ENCODE measurements at places on chromosomes 6 and 20.

- DNase-seq = no peak
Measured at GRCh38 chr20:23244916-23245552, 105.6 kb upstream of the NXT1 start.

DNA sequence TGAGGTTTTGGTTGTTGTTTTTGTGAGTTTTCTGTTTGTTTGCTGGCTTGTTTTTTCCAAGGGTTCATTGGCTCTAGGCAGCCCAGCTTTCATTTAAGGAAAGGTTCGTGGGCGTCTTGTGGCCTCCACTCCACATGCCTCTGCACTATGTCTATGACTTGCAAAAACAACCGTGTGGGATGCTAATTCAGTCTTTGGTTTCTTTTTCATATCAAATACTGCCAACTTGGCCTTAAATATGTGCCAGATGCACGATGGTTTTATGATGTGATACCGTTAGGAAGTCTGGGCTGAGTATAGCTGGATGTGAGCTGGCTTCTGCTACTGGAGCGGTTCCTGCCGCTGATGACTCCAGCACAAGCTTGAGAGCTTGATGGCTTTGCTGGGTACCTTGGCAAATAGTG lies 96.3 kb downstream of the BMP2 start:
- no peak for DNase-seq

DNA sequence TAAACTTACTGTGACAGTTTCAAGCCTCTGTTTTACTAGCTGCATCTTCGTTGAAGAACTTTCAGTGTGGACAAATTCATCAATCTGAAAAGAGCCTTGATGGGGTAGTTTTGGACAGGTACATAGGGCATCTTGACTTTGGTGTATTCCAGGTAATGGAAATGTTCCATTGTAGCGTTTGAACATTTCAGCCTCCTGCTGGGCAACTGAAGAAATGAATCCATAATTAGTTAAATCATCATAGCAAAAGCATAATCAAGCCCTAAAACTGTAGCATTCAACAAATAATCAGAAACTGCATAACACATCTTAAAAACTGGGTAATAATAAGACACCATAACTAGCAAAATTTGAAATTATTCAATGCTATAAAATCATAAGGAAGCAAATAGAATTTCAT lies 86.2 kb downstream of the AHI1 start:
- DNase-seq = no peak

GRCh38 chr20:57103146-57103800 lies 163.2 kb downstream of the BMP7 start:
- no peak for DNase-seq

DNA sequence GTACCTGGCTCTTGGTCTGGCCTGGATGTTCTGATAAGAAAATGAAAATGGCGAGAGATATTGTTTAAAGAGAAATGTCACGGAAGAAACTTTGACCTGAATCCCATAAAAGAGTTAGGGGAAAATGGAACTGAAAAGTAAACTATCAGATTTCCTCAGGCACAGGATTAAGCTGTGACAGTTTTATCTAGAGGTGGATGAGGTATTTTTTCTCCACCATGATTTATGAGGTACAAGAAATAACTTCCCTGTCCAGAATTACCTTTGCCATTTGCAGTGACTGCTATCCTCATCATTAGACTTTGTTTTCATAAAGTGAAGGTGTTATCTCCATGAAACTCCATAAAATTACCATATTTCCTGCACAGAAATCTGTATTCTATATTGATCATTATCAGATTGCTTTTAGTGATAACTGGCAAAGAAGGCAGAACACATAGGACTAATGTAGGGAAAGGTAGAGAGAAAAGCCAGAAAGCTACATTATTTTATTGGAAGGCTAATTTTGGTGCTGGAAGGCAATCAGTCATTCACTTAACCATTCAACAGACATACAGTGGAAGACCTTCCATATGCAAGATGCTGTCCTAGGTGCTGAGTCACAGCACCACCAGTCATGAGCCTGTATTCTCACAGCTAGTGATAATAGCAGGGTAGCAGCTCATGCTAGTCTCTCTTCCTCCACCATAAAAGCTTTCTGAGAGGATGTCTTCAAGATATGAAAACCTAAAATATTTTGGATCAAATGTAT lies 427.3 kb upstream of the CITED2 start:
- no peak for DNase-seq

- no peak for DNase-seq
Measured at GRCh38 chr6:158286413-158286812, 25.9 kb upstream of the TULP4 start.

DNA sequence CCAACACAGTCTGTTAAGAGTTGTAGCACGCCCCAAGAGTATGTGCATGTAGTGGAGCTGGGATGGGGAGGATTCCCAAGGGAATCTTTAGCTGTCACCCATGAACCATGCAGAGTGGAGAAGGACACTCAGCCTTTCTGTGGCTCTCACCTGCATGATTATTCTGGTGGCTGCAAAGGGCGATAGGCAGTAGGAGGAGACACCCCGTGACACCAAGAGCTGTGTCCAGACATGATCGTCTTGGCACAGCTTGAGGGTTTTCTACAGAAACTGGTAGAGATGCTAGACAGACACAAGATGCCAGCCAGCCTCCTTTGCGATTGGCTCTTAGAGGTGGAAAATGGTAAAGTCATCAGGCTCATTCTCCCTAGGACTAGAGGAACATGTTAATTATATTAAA lies 3.1 kb upstream of the CSE1L start:
- no peak for DNase-seq

DNA sequence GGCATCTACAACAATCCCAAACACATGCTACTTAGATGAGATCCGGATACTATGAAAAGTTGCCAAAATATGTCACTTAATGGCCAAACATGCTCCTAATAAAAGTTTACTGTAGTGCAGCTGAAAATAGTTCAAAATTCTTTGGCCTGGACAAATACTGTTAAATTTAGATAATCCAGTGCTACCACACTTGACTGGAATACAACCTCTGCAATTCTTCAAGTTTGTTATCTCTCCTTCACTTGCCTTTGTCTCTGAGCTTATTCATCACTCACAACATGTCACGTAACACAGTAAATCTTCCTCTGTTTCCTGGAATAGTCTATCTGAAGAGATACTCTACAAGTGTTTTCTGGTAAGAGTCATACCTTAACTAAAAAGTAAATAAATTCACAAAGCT lies 10.5 kb upstream of the PLN start:
- no peak for DNase-seq

DNA sequence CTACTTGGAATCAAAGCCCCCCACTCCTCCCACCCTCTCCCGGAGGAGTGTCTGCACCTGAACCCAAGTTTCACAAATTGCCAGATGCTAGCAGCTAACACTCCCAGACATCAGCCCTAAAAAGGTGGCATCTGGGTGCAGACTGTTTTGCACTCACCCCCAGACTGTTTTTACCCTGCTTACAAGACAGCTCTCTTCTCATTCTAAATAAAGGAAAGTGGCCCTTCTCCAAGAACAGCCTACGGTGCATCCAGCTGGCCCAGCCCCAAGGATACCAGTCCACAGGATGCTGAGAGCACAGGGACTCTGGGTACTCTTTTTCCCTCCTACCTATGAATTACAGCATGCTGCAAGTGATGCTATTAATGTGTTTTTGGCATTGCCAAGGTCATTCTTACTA lies 842.0 kb upstream of the FLRT3 start:
- DNase-seq = no peak

DNA sequence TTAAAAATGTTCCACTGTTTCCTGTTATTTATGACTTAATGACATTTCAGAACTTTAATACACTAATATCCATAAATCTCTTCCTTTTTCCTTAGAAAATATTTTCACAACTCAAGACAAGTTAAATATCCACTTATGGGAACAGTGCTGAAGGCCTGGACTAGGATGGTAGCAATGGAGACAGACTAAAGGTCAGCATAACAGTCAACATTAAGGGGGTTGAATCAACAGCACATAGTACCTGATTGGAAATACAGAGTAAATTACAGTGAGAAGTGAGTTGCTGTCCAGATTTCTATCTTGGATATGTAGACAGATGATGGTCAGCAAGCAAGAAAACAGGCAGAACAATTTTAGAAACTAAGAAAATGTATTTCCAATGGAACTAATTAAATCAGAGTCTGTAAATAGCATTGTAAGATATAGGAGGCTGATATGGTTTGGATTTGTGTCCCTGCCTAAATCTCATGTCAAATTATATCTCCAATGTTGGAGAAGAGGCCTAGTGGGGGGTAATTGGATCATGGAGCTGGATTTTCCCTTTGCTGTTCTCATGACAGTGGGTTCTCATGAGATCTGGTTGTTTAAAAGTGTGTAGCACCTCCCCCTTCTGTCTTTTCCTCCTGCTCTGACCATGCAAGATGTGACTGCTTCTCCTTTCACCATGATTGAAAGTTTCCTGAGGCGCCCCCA lies 682.7 kb downstream of the MAFB start:
- no peak for DNase-seq

GRCh38 chr6:88561034-88561953 lies 395.1 kb upstream of the CNR1 start:
- DNase-seq = no peak

DNA sequence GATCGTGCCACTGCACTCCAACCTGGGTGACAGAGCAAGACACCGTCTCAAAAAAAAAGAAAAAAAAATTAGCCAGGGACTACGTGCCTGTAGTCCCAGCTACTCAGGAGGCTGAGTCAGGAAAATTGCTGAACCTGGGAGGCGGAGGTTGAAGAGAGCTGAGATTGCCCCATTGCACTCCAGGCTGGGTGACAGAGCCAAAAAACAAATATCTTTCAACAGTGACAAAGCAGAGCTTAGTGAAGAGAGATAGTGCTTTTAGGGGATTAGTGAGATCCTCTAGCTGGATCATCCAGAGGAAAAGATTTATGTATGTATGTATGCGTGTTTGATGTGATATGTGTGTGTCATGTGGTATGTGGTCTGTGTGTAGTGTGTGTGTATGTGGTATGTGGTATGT lies 56.6 kb downstream of the IL22RA2 start:
- DNase-seq = no peak

DNA sequence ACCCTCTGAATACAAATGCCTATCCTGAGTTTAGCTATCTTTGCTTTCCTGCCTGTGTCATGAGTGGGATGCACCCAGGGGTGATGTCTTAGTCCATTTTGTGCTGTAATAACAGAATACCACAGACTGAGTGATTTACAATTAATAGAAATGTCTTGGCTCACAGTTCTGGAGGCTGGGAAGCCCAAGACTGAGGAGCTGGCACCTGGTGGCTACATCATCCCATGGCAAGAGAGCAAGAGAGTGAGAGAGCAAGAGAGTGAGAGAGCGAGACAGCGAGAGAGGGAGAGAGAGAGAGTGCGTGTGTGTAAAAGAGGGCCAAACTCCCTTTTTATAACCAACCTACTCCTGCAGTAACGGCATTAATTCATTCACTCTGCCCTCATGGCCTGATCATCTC lies 76.8 kb downstream of the PRDM1 start:
- DNase-seq = no peak

GRCh38 chr6:134997133-134997995 lies 47.5 kb upstream of the ALDH8A1 start:
- no peak for DNase-seq

DNA sequence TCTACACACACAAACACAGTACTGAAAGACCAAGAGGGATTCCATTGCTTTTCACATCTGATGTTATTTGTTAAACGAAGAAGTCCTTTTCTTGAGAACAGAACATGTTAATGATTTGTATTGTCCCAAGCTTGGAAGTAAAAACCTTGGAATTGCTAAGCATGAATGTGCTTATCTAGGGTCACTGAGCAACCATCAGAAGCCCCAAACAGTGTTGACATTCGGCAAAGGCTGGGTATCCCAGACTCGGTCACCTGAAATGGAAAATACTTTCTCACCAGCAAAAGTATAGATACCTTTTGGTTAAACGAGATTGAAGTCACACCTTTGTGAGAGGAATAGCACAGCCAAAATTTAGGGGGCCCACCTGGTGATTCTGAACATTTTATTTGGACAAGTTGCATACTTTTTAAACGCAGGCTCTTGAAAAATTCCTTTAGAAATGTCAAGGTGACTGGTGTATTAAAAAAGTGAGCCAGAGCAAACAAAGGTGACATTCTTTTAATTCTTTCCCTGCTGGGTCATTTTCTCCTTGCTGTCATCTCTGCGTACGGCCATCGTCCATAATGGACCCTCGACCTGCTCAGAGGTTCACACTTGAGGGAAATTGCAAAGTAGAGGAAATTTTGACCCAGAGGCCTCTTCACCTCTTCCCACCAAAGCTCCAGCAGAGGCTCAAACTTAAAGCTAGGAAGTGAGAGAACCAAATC lies 95.8 kb upstream of the FOXA2 start:
- no peak for DNase-seq

GRCh38 chr6:92433911-92434310 lies 985.4 kb downstream of the EPHA7 start:
- no peak for DNase-seq

DNA sequence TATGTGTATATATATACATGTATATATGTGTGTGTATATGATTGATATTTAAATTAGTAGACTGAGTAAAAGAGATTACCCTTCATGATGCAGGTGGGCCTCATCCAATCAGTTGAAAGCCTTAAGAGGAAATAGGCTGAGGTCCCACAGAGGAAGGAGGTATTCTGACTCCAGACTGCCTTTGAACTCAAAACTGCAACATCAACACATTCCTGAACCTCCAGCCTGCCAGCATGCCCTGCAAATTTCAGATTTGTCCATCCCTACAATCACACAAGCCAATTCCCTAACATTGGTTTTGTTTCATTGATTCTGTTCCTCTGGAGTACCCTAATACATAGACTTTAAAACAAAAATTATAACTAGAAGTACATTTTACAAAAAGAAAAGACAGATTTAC lies 22.9 kb downstream of the SPINT4 start:
- DNase-seq = no peak

DNA sequence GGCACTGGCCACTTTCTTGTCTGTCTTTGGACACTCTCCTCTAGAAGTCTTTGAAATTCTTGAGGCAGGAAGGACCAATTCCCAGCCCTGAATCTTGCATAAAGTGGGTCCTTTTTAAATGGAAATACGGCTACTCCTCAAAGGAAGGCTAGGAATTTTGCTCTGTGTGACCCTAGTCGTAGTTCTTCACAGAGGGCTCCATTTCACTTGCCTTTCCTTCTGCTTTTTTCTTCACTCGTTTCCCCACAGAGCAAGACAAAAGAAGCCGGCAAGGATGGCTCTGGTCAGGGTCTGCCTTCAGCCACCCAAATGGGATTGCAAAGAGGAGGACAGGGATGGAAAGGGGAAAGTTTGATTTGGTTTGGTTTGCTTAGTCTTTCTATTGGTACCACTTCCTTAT lies 25.8 kb downstream of the HLA-E start:
- no peak for DNase-seq

GRCh38 chr6:80592436-80592835 lies 486.0 kb downstream of the BCKDHB start:
- no peak for DNase-seq

All from suppressor macrophage (primary cell).